ENCODE measurements at places on chromosomes 7 and 10.

- DNase-seq, result no peak
Measured at GRCh38 chr7:1941464-1942242, 271.6 kb downstream of the ELFN1 start.

GRCh38 chr7:1558181-1558811 lies 2.3 kb upstream of the TMEM184A start:
- no peak for DNase-seq

DNA sequence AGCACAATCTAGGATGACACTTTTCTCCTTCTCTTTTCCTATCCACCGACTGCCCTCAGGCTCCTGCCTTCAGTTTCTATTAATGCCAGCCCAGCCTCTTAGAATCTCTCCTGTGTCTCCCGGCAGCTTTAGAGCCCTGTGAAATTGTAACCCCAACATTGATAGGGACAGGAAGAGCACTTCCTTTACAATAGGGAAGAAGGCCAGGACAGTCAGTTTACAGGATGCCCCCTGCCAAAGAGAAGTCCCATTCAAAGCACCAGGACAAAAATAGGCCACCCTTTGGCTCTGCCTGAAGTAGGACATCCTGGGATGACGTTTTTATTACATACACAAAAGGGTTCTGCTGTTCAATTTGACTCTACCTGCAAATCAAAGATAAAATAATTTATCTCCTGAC lies 64.7 kb upstream of the ANK3 start:
- DNase-seq, result no peak

DNA sequence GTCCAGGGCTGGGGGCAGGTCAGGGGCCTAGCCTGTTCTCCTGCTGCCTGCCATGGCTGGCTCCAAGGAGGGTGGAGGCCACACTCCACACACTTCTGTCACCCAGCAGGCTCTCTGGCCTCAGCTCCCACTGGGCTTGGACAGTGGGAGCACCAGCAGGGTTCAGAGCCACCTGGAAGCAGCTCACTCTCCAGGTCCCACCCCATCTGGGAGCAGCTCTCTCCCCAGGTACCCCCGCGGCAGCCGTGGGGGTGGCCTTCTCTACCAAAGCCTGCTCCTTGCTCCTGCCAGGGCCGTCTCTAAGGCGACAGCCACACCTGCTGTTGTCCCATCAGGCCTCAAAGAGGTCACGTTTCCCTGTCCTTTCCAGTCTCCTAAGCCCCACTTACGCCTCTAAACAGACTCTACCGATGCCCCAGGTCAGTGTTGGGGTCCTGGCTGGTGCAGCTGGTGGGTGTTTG lies 142.5 kb upstream of the RET start:
- no peak for DNase-seq

DNA sequence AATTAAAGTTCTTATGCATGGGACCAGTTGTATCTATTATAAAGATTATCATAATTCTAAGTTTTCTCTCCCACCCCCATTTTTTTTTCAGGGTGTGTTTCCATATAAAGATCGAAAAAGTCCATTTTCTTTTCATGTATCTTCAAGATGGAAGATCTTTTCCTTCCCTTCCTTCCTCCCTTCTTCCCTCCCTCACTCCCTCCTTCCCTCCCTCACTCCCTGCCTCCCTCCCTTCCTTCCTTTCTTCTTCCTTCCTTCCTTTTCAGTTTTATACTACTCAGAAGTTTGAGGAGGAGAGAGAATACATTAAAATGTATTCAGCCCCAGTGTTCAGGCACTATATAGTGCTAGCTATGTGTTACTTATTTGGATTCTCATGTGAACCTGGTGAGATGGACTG lies 98.0 kb downstream of the POLL start:
- no peak for DNase-seq

DNA sequence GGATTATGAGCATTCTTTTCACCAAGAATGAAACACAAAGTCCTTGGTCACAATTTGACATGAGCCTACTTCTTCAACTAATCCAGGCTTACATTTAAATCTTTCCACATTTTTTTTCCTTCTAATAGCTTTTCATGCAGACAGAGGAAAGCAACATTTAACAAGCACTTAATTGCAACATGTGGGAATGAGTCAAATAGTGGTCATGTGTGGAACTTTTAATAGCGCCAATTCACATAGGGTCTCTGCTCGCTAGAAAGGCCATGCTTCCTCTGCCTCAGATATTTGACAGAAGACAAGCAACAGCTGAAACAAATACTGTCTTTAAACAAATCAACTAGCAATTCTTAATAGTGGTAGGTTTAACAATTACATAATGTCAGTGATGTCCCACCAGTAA lies 285.9 kb upstream of the ETV1 start:
- no peak for DNase-seq

GRCh38 chr7:113775804-113776203 lies 143.0 kb downstream of the PPP1R3A start:
- DNase-seq, result no peak

DNA sequence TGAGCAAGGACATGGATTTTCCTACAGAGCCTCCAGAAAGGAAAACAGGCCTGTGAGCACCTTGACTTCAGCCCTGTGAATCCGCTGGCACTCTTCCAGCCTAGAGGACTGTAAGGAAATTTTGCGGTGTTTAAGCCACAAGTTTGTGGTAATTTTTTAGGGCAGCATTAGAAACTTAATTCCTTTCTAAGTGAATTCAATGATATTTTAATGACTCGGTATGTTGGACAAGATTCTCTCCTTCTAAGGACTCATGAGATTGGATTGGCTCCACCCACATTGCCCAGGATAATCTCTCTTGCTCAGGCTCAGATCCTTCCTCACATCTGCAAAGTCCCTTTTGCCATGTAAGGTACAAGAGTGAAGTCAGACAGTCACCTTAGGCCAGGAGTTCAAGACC lies 4.5 kb downstream of the LYZL2 start:
- no peak for DNase-seq

DNA sequence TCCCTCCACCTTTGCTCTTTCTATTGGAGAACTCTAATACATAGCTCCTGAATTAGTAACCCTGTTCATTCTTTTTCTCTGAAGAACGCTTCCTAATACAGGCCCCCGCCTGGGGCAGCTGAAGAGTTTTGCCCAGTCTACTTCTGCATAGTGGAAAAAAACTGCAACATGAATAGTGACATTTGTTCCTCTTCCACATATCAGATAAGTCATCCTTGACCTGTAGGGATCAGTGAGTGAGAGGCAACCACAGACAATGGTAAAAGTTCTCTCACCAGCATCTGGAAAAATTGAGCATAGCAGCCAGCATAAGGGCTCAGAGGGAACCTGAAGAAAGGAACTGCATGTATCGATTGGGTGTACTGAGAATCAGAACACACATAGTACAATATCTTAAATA lies 262.0 kb downstream of the STK31 start:
- DNase-seq, result no peak

DNA sequence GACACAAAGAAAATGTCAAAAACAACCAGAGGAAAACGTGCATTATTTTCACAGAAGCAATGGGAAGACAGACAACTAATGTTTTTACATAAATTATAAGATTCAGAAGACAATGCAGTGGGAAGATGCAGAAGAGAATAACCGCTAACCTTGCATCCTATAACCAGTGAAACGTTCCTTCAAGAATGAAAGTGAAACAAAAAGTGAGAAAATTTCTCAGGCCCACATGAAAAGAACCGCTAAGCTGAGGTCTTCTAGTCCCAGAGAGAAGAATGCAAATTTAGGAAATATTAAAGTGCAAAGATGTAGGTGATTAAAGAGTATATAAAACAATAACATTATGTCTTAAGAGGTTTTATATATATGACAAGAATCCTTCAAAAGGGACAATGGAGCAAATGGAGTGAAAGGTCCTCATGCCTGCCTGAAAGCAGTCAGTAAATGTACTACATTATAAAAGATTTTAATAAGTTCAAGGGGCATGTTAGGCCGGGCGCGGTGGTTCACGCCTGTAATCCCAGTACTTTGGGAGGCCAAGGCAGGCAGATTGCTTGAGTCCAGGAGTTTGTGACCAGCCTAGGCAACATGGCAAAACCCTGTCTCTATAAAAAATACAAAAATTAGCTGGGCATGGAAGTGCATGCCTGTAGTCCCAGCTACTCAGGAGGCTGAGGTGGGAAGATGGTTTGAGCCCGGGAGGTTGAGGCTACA lies 43.1 kb upstream of the DDC start:
- DNase-seq, result no peak

- DNase-seq, result no peak
Measured at GRCh38 chr7:10211016-10211415, 762.7 kb upstream of the PHF14 start.

DNA sequence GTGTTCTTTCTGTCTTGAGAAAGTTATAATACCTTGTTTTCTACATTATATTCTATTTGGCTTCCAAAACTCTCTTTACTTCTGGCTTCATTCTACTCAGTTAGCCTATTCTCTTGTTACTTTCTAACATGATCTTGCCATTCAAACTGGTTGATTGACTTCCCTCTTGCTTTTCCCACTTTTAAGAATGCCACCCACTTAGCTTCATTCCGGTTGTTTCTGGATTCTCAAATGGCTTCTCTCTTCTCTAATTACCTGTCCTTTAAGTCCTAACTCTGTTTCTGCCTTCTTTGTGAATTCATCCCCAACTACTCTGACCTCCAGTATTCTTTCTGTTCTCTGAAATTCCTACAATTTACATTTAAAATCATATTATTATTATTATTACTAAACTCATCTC lies 52.0 kb downstream of the ANKIB1 start:
- DNase-seq, result no peak

GRCh38 chr10:22479419-22479818 lies 134.1 kb downstream of the SPAG6 start:
- no peak for DNase-seq

- DNase-seq, result no peak
Measured at GRCh38 chr10:964988-965417, 23.2 kb upstream of the GTPBP4 start.

DNA sequence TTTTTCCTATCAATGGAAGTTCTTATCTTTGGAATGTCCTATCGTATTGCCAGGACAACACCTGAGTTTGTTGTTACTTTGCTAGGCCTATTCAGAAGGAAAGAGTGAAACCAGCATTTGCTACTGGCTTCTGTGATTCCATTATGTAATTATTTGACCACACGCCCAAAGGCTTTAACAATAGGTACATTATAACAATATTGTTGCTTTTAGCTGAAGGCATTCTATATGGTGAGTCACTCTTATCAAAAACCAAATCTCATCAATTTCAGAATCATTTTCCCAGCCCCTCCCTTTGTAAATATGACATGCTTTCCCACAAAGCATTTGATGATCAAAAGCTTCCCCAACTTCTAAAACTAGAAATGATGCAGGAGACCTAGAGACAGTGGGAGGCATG lies 294.4 kb upstream of the NEBL start:
- DNase-seq, result no peak

DNA sequence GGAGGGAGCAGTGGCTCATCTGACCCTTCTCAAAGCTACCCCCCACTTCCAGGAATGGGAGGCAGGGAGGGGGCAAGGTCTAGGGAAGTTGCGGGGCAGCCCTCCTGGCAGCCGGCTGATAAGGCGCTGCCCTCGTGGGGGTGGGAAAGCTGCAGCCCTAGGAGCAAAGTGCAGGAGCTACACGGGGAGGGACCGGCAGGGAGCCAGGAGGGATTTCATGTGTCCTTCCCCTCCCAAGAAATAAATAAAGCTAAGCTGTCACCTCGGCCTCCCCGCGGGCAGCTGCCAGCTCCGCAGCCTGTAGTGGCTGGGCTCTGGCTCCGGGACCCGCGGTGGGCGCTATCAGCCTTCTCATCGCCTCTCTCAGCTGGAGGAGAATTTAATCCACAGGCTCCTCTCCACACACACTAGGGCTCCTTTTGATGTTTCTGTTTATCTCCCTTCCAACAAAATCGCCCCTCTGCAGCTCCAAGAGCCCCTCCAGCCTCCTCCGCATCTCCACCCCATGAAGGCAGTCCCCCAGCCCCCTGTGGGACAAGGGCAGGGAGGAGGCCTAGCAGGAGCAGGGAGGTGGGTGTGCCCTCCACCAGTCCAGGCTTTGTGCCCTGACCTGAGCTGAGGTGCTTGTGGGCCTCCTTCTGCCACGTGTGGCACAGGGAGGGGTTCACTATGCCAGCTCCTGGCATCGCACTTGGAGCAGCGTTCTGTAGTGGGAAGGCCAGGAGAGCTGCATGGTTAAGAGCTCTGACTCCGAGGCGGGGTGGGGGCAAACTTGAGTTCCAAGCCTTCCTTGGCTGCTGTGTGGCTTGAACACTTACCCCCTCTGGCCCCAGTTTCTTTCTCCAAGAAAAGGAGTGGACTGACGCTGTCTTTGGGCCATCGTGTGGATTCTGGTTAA lies 80.5 kb downstream of the C10orf105 start:
- DNase-seq, result peak; percentile 71

GRCh38 chr7:29077176-29077575 lies 69.2 kb downstream of the CPVL start:
- DNase-seq, result no peak

GRCh38 chr7:30244340-30244739 lies 40.1 kb upstream of the ZNRF2 start:
- no peak for DNase-seq

- no peak for DNase-seq
Measured at GRCh38 chr10:83045731-83046130, 1093.6 kb upstream of the GHITM start.

GRCh38 chr7:39360038-39360437 lies 206.2 kb upstream of the YAE1 start:
- DNase-seq, result no peak

DNA sequence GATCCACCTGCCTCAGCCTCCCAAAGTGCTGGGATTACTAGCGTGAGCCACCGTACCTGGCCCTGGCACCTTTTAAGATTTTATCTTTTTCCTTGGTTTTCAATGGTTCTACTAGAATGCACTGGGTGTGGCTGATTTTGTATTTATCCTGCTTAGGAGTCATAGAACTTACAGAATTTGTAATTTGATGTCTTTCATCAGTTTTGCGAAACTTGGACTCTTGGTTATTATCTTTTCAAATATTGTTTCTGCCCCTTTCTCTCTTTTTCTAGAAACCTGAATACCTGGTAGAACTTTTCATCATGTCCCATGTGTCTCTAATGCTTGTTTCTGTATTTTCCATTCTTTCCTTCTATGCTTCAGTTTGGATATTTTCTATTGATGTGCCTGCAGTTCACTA lies 2.8 kb upstream of the NUB1 start:
- no peak for DNase-seq

DNA sequence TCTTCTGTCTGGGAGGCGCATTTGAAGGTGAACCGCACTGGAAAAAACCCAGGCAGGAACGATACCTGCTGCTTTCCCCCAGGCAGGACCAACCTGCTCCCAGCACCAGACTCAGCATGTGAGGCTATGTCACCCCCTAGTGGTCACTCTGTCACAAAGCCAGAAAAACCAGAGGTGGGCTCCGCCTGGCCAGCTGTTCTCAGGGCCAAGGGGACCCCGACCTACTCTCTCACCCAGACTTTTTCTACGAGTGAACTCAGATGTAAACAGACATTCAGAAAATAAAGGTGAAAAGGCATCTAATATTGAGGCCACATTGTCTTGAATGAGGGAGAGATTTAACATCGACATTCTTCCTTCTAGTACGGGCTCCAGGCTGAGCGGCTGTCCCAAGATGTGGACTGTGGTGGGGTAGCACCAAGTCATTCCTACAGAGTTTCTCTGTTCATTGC lies 117.3 kb downstream of the PRKAG2 start:
- peak; percentile 70 for DNase-seq

- DNase-seq, result no peak
Measured at GRCh38 chr7:106484562-106484961, 176.4 kb downstream of the CCDC71L start.

GRCh38 chr7:141612861-141613260 lies 61.7 kb downstream of the AGK start:
- no peak for DNase-seq

- DNase-seq, result no peak
Measured at GRCh38 chr7:34354899-34355298, 303.1 kb upstream of the NPSR1 start.

Data from right kidney (tissue), 9 donors.